Right kidney (tissue), 9 donors: ENCODE measurements at places on chromosomes 11 and 22.

DNA sequence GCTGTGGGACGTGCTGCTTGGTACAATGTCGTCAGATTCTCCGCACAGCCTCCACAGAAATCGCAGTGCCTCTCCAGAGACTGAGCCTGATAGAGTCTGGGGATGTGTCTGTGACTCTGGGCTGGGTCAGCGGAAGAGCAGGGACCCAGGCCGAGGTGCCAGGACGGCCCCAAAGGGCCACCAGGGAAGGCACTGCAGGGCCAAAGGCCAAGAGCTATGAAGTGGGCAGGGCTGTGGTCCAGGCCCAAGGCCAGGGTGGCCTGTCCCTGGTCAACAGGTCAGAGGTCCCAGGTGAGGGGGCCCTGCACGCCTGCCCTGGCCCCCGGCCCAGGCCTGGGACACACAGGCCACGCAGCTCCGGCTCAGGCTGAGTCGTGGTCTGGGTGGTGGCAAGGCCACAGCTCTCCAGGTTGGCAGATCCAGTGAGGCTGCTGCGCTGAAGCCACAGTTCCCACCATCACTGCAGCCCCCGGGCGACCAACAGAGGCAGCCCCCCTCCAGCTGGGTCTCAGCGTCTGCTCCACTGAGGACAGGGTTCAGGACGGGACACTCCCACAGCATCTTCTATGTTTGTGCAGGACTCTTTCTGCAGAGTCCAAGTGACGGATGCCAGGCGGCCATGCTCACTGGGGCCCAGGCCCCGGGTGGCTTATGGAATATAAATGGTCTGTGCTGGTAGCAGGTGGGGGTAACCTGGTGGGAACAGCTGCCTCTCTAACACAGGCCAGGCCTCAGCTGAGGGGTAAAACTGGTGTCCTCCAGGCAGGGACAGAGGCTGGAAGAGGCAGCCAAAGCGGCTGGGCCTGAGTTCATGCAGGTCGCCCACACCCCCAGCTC lies 4.8 kb upstream of the PIM3 start:
- no peak for DNase-seq

- no peak for DNase-seq
Observed at GRCh38 chr11:83611031-83611430, 324.9 kb upstream of the CCDC90B start.

DNA sequence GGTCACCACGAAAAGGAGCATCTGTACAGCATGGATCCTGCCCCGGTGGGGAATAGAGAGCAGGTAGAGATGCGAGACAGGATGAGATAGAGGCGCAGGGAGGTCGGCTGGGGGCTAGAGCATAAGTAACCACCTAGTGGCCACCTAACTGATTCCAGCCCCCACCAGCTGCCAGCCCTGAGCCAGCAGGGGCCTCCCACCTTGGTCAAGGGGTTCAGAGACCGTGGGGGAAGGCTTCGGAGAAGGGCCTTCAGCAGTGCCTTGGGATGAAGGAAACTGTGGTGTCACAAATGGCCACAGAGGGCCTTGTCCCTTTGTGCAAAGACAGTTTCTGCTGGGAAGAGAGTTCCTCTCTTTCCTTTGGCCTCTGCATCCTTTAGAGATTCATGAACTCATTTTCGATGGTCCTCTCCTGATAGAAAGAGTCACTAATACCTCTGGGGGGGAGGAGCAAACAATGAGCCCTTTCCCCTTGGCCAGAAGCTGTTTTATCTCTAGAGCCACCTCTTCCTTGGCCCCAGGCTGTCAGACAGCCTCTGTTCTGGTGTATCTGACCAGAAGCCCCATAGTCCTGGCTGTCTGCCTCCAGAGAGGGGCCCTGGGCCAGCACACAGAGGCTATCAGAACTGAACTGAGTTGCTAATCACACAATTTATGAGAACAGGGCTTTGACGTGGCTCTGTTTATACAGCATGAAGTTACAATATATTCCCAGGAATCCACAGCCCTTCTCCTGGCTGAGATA lies 146.0 kb downstream of the PARVA start:
- DNase-seq = no peak

DNA sequence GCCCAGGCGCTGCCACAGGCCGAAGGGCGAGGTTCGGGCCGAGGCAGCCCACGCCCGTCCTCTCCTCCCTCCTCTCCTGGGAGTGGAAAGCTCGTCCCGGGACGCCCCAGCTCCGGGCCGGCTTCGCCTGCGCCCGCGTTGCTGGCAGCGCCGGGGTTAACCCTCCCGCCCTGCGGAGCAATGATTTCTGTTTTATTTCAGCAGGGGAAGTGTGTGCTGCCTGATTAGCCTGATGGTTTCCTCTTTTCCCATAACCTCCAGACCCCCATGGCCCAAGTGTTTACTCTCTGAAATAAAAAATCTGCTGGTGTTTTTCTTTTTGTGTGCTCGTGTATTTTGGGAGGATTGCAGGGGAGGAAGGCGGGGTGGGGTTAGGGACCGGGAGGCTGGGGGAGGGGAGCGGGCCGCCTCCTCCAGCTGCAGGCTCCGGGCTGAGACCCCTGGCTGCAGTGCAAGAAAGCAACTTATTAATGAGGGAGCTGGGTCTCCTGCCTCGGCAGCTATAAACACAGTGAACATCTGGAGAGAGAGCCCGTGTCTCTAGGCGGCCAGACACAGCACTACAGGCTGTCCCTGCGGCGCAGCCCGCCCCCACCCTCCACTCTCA lies 38.6 kb downstream of the ETS1 start:
- peak; percentile 83 for DNase-seq

DNA sequence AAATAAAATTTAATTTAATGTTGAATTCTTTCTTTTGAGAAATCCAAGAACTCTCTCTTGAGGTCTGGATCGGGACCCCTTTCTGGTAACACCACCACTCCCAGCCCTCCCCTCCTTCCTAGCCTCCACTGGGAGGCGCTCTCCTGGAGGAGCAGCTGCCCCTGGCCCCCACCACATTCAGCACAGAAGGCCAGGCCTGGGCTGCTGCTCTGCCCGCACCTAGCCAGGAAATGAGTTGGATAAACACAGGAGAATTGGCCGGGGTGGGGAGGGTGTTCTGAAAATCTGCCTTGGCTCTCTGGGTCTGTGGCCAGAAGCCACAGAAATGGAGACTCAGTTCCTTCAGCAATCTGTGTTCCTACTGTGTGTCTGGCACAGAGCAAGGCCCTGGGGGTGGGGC lies 31.2 kb downstream of the C22orf42 start:
- no peak for DNase-seq

- DNase-seq = no peak
Observed at GRCh38 chr11:61091373-61092279, 10.7 kb upstream of the CD5 start.

DNA sequence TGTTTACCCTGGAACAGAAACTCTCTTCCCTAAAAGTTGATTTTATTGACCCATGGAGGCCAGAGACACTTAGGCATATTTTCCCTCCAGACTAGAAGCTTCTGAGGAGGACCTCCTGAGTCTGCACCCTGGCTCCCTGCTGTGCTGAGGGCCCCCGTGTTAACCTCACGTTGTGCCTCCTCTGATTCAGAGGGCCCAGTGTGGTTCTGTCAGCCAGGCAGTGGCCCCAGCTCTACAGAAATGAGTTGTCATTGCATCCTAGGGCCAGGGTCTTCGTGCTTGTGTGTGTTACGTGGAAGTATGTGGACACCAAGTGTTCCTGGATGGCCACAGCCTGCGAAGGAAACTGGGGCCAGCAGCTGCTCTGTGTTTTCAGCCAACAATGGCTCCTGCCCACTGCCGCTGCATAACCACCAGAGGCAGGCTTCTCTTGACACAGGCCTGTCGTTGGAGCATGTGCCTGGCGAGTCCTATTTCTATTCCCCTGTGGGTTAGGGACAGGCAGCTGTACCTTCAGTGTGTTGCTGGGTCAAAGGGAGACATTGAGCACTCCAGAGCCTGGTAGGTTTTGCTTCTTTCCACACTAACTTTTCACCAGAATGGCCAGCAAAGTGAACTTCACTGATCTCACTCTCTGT lies 44.5 kb downstream of the MED15 start:
- no peak for DNase-seq

GRCh38 chr11:132006884-132007580 lies 636.6 kb downstream of the NTM start:
- DNase-seq = no peak

DNA sequence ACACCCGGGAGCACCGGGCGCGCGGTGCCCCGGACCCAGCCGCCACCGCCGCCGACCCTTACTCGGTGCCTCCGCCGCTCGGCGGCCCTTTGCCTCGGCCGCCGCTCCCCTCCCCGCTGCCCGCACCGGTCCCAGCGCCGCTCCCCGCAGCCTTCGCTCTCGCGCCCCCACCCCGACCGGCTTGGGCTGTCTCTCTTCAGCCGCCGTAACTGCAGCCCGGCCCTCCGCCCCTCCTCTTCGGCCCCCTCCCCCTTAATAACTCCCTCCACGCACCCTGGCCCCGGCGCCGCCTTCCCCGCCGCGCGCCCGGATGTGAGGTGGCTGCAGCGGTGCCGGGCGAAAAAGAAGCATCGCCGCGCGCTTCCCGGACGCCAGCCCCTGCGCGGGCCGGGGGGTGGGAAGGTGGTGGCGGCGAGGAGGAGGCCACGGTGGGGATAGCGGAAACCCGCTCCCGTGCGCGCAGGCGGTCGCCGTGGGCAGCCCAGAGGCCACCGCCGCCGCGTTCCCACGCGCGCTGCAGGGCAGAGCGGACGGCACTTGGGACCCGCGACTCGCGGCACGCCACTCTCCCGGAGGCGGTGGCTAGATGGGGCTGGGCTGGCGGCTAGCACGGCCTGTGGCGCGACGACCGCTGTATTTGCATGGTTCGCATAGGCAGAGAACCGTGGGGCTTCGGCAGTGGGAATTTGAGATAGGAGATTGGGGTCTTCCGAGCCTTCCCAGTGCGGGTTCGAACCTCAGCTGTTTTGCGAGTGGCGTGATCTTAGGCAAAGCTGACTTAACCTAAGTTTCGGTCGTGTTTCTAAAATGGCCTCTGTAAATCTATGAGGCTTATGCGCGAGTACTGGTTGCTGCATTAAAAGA lies at the start of gene EIF4ENIF1:
EIF4ENIF1 (minus strand) TSS at position 211 of the 864 bp plus-strand sequence. CDS start 1,124 bp downstream, outside the sequence.
- peak; percentile 99 for DNase-seq

DNA sequence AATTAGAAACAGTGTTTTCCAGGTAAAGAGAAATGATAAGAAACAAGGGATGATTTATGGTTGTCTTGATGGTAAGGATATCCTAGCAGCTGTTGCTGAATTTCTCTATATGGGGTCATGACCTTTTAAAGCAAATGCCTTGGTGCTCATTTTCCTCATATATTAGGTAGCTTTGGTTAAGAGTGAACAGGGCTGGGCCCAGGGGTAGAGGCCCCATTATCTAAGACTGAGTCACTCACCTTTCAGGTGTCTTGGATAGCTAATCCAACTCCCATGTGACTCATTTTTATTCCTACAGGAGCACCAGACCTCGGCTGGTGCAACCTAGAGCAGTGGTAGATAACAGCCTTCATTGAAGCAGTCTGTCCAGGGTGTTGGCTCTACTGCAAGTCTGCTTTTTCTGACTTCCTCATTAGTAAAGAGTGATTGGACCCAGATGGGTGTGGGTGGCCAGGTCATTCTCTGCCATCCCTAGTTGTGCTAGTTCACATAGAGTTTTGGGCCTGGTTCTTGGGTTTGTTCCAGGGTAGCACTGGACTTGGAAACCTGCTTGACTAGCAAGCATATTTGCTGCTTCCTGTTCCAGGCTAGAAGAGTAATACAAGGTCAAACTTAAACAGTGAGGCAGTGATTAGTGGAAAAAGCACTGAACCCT lies 37.4 kb downstream of the CTNND1 start:
- peak; percentile 16 for DNase-seq

- DNase-seq = no peak
Observed at GRCh38 chr11:78787696-78788095, 213.0 kb upstream of the NARS2 start.

GRCh38 chr22:23143119-23143518 lies 1.3 kb upstream of the RSPH14 start:
- no peak for DNase-seq

DNA sequence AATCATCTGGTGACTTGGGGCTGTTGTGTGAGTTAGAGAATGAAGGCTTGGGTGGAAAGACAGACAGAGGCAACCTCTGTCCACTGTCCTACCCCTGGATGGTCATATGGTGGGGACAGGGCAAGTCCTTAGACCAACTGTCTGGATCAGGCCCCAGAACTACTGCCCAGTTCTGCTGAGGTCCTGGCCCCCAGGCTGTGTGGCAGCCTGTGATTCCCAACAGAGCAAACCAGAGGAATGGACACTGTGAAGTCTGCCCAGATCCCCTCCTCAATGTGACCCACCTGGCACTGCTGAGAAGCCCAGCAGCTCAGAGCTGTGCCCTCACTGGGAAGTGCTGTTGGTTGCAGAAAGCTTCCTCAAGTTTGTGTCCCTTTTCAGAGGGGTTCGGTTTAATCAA lies 69.0 kb downstream of the GGTLC2 start:
- no peak for DNase-seq

- no peak for DNase-seq
Observed at GRCh38 chr11:7672276-7672959, 882 bp downstream of the CYB5R2 start.

GRCh38 chr11:27012234-27012921 lies 18.5 kb downstream of the FIBIN start:
- DNase-seq = no peak

DNA sequence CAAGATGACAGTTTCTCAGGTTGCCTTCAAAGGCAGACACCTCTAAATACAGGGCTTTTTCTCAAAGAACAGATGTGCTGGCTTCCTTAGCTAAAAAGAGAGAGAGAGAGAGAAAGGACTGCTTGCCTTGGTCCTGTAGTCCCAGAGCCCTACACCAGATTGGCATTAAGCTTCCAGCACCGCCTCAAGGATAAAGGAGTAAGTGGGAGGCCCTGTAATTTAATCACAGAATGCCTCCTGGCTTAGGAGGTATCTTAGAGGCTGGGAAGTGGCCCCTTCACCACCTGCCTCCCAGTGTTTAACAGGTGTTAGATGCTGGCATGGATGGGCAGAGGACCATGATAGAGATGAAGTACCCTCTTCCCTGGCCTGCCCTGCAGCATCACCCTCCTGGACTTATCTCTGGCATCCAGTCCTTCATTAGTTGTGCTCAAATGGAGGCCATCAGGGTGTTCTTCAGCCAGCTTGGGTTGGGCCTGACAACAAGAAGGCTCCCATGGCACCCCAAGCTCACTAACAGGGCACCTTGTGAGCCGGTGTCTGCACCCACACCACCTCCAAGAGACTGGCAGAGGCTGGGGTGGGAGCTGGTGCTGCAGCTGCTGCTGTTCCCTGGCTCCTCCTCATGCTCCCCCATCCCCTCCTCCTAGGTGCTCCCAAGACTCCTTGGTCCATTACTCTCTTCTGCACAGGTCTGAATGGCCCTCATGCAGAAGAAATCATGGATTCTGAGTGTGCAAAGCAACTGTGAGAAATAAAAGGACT lies 32.5 kb downstream of the ABCC8 start:
- DNase-seq = no peak

- no peak for DNase-seq
Observed at GRCh38 chr22:43843783-43844530, 18.4 kb downstream of the SULT4A1 start.

- DNase-seq = no peak
Observed at GRCh38 chr11:84128840-84129239, 842.7 kb upstream of the CCDC90B start.
